ENCODE measurements at places on chromosomes 5 and 9.

- DNase-seq, result no peak
Observed at GRCh38 chr5:101212942-101213514, 309.9 kb upstream of the ST8SIA4 start.

DNA sequence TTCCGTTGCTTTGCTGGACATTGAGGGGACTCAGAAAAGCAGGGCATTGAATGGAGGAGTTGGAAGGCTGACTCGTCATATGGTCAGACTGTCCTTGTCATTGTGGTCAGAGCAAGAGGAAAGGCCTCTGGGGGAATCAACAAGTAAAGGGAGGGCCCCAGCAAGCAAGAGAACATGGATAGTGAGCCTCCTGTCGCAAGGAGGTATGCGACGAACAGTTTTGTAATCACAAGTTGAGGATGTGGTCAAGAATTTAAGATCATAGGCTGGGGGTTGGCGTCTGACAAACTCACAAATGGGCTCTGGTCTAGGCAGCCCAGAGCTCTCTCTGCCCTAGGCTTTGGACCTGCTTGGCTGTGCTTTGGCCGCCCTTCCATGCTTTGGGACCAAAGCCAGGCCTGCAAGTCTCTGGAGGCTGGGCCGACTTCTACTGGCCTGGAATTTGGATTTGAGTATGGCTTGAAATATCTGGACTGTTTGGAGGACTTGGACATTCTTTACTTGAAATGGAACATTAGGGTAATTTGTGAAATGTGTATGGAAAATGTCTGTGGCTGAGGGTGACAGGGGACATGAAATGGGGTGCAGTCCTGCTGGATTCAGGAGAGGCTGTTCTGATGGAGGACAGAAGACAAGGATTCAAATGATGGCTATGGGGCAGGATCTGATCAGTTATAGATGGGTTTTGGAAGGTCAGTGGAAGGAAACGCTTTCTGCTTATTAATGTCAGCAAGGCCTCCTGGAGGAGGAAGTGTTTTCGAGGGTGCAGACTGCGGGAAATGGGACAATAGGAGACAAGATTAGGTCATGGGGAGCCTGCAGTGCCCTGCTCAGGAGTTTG lies 19.2 kb upstream of the NDST1 start:
- DNase-seq, result no peak

DNA sequence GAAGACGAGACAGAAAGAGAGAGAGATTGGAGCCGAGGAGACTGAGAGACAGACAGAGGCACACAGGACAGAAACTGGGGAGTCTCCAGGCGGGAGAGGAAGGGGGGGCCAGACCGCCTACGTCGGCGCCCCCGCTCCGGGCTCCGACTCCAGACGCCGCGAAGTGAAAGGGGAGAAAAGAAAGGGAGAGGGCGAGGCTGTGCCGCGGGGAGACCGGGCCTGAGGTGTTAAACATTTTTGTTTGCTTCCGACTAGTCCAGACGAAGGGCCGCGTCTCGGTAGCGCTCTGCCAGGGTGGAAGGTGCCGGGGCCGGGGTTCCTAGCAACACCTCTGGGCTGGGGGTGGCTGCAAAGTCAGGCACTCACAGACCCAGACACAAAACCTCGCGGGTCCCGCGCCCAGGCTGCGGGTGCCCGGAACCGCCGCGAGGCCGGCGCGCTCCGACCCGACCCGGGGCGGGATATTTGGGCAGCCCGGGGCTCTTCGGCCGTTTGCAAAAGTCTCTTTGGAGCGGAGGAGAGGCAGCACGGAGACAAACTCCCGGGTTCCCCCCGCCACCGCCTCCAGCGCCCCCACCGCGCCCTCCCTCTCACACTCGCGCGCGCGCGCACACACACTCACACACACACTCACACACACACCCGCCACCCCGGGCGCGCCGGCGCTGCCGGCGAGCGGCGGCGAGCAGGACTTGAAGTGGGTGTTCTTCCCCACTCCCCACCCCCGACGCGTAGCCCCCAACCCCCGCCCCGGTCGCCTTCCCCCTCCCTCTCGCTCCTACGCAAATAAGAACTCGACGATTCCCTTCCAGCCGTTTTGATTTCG lies 626 bp upstream of the FST start:
- DNase-seq, result no peak

DNA sequence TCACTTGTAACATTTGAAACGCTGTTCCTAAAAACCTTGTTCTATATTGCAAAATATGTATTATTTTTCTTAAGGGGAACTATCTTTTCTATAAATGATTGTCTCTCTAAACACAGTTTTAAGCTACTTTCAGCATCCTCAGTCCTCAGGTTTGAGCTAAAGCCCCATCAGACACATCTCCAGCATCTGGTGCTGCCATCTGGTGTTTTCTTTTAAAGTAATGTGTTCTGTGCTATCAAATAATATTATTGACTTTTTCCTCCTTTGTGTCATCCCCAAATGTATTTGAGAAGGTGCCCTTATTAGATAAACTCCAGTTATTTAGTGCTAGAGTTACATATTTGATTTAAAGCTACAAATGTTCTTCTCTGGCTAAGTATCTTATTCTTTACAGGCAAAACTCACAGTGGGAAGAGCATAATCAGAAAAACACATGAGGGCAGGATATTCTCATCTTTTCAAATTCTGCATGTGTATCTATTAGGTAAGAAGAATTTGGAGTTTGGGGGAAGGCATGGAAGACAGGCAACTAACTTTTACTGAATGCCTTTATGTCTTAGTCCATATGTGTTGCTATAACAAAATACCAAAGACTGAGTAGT lies 27.5 kb downstream of the ZNF474 start:
- DNase-seq, result no peak

- DNase-seq, result no peak
Observed at GRCh38 chr5:122311961-122312590, at the start of gene SNCAIP. TSS of gene SNCAIP (plus strand) at chr5:122312237. CDS start at chr5:122391135, 78,898 bp downstream.

- DNase-seq, result no peak
Observed at GRCh38 chr5:132445640-132445923, 45.0 kb downstream of the IRF1 start.

- no peak for DNase-seq
Observed at GRCh38 chr9:118529210-118529609, 825.0 kb downstream of the TLR4 start.

GRCh38 chr9:21833090-21833801 lies 30.8 kb downstream of the MTAP start:
- DNase-seq, result no peak

GRCh38 chr5:57494104-57495098 lies 11.8 kb upstream of the ACTBL2 start:
- no peak for DNase-seq

- DNase-seq, result no peak
Observed at GRCh38 chr5:157543825-157544622, 31.6 kb downstream of the ADAM19 start.

DNA sequence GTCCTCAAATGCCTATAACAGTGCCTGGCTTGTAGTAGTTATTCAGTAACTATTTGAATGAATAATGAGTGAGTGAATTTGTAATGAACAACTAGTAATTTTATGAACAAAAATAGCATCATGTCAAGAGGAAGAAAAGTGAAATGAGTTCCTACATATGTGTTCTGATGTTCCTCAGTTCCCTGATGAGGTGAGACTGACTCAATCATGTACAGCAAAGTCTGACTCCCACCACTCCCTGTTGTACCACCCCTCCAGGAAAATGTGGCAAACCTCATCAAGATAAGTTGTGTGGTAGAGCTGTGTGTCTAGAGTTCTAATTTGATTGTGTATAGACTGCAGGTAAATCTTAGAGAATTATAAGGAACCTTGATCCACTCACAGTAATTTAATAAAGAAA lies 201.6 kb downstream of the GOLPH3 start:
- DNase-seq, result no peak

DNA sequence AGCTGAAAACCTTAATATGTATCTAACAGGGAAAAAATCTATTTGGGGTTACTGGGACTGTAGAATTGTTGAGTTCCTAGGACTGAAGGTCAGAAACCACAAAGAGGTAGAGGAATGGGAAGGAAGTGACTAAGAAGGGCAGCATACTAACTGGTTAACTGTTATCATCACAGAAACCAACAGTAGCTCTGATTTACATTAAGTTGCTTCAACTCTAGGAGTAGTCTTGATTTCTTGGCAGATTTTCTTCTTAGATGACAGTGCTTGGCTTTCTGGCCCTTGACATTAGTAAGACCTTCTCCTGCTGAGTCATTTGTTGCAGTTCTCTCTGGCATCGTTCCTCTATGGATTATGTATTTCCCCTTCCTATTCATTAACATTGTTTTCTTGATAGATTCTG lies 116.1 kb upstream of the RASA1 start:
- DNase-seq, result no peak

GRCh38 chr5:158487664-158488063 lies 612.1 kb downstream of the EBF1 start:
- DNase-seq, result no peak

- DNase-seq, result no peak
Observed at GRCh38 chr9:105858006-105858690, 163.8 kb downstream of the TMEM38B start.

DNA sequence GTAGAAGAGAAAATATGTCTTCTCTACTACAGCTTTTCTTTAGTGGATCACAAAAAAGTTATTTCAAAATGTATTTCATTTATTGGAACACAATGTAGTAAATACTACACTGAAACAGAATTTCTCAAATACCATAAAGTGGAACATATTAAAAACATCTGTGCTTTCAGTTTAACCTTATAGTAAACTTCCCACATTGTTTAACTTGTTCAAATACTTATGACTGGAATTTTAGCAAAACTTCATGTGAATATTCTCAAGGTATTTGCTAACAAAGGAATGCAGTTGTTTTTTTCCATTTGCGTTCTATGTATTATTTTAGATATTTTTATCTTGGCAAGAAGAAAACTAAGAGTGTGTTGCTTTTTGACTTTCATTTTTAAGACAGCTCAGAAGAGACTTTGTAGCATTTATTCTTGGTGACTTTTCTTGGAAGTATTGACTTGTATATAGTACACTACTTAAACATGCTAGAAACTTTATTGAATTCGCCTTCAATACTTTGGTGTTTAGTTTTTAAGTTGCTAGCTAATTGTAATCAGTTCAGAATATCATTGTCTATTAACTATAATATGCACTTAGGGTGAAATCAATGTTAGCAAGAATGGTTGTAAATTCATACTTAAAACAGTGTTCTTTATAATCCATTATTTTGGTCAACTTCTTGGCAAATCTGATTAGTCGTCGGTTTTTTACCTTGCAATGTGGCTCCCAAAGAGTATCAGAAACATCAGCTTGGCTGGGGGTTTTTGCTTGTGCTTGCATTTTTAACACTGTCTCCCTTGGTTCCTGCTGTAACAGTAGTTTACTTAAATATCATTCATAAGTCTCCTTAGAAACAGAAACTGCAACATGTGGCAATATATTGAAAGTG lies 5.0 kb upstream of the RHOBTB3 start:
- DNase-seq, result no peak

- no peak for DNase-seq
Observed at GRCh38 chr5:171422902-171423663, 3.6 kb downstream of the FGF18 start.

- DNase-seq, result no peak
Observed at GRCh38 chr5:163379298-163380155, 57.9 kb upstream of the CCNG1 start.

DNA sequence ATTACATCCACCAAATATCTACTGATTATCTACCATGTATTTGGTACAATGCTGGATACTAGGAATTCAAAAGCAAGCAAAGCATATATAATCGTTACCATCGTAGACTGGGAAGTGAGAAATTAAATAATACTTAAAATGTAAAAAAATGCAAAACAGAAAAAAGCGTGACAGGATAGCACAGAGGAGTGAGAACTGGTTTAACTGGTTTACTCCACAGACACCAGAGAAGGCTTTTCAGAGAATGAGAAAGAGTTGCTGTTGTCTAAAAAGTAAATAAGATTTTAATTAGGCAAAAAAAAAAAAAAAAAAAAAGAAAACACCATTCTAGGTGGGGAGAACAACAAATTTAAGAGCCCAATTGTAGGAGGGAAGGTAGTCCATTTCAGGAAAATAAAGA lies 657.9 kb upstream of the ST8SIA4 start:
- no peak for DNase-seq

- DNase-seq, result no peak
Observed at GRCh38 chr5:132557478-132558172, 848 bp downstream of the RAD50 start.

DNA sequence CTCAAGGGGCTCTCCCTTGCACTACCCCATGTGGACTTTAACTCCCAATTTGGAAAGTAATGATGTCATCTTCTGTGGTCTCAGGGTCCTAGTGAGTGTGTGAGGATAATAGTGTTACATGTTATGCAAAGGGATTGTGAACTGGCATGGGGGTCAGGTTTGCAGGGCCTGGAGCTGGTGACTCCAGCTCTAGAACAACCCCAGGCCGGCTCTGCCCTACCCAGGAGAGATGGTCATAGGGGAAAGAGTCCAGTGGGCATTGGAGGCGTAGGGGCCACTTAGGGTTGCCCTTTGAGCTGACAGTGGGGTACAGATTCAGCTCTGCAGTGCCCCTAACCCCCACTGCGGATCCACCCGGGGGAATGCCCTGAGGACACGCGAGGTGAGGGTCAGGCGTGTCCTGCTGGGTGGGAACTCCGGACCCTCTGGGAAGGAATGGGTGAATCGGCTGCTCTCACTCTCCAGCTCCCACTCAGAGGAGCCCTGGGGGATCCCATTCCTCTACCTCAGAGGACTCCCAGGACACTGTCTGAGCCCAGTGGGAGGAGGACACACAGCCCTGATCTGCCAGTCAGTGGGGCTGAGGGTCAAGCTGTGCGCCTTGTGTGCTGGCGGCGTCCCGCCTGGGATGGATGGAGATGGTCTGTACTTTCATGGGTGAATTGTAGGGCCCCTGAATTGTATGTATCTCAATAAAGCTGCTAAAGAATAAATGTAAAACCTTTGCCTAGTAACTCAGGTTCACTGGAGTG lies 2.5 kb upstream of the NKD2 start:
- DNase-seq, result no peak

DNA sequence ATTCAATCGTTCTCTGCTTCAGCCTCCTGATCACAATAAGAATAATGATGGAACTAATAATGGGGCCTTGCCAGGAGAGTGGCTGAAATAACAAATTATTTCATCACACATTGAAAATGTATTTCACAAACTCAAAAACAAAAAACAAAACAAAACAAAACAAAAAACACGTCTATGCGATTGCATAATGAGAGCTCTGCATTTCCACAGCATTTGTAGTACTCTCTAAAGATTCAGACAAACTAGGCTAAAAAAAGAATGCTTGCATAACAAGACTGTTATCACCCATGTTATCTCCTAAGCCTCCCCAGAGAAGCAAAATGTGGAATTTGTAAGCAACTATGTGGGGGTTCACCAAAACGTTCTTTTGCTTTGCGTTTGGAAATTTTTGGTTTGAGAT lies 48.1 kb downstream of the PRELID2 start:
- no peak for DNase-seq

DNA sequence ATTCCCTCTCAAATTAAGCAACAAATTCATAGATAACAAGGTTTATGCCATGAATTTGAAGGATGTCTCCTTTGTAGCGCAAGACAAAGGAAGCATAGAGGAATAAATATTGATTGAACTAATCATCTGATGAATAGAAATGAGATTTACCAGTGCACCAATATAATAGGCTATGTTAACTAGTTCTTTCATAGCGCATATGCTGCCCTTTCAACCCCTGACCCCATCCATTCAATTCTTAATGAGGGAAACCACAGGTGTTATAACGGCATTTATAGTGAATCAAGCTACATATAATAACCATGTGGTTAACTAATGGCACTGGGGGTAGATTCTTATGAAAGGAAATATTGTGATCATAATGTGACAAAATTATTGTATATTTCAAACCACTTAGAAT lies 6.5 kb downstream of the RORB start:
- DNase-seq, result no peak

GRCh38 chr9:105330755-105331154 lies 86.3 kb downstream of the SLC44A1 start:
- no peak for DNase-seq

Data from stimulated activated CD8-positive, alpha-beta memory T cell treated with anti-CD3 and anti-CD28 coated beads, Interleukin-4, amount 100 ng/mL, for 1 hour (primary cell).